ENCODE measurements at places on chromosomes 16 and 17.

DNA sequence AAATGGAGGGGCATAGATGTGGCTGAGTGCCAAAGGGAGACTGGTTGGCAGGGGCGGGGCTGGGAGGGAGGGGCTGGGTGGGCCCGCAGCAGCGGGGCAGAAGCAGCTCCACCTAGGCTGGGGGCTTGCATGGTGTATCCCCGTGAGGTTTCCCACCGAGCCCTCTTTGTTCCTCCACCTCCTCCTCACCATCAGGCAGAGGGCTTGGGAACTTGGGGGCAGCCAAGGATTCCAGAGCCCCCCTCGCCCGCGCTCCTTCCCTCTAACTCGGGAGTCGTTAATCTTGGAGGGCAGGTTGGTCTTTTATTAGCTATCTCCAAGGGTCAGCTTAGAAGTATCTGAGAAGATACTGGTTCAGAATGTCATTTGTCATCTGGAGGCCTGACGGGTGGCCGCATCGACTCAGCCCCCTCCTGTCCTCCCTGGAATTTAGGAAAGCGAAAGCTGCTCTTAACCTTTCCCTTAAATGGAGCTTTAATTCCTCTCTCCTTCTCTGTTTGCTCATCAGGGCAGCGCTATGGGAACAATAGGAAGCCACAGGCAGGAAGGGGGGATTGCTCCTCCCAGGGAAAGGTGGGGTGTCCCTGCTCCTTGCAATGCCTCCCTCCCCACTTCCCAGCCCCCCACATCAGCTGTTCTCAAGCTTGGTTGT lies 274.3 kb upstream of the XYLT1 start:
- DNase-seq: no peak

- DNase-seq: no peak
Measured at GRCh38 chr17:45950888-45951287, 48.2 kb upstream of the STH start.

DNA sequence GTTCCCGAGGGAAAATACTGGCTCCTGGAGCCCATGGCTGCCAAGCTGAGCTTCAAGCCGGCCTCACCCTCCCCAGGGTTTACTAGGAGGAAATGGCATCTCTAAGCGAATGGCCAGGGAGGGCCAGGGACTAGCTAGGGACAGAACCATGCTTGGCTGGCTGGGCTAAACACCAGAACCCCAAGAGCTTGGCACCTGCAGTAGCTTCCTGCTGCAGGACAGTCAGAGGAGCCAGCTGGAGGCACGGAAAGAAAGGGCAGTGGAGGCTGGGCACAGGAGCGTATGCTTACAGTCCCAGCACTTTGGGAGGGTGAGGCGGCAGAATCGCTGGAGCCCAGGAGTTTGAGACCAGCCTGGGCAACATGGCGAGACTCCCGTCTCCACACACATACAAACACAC lies 33.7 kb downstream of the PEMT start:
- DNase-seq: no peak

DNA sequence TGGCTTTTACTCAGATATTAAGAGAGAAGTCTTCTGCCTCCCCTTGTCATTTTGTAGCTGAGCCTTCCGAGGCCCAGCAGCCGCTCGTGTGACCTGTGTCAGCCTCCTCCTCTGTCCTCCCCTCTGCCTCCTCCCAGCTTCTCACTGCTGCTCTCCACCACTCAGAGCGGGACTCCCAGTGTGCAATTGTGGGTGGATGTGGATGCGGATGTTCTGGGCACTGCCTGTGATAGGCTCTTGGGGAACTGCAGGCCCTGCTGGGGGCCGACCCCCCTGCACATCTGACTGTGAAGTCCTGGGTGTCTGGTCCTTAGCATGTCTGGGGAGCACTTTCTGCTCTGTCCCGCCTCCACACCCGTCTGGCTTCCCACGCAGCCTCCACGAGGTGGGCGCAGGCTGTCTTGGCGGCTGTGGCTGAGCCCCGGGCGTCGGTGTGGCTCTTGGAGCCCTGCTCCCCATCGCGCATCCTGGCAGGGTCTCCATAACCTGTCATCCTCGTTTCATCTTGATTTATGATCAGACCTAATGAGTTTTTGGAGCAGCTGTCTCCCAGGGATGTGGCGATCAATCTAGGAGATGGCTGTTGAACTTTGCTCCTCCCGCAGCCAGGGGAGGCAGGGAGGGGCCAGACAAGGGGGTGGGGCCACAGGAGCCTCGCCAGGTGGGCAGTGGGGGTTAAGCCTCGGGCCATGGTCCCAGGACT lies 28.1 kb downstream of the GRIN2C start:
- DNase-seq: no peak

GRCh38 chr16:19123535-19124178 lies 9.9 kb downstream of the ITPRIPL2 start:
- no peak for DNase-seq

- DNase-seq: no peak
Measured at GRCh38 chr16:84853534-84853933, 33.7 kb downstream of the CRISPLD2 start.

- no peak for DNase-seq
Measured at GRCh38 chr17:64651889-64652288, 10.2 kb downstream of the SMURF2 start.

DNA sequence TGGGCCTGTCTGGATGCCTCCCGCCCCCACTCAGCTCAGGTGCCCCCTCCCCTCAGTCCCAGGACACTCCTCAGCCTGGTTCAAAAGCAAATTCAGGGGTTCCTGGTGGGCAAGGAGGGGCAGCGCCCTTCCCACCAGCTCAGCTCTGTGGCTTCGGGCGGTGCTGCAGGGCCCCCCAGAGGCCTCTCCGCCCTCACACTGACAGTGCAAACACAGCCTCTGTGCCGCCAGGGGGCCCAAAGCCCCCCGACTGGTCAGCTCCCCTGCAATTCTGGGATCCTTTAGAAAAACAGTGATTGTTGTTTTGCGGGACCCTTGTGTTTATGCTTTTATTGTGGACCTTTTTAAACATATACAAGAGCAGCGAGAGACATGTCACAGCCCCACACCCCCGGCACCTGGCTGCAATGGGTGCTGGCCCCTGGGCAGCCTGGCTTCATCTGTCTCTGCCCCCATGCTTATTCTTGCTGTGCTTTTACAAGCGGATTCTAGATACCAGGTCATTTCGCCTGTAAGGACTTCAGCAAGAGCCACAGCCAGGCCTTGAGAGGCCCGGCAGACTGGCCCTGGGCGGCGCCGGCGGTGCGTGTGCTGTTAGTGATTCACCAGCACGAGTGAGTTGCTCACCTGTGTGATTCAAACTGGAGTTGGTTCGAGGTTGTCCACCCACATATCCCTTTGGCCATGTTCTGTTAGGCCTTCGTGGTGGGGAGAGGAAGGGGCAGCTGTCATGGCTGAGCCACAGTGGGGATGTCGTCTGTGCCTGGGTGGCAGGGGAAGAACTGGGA lies 21.2 kb downstream of the ZNF469 start:
- DNase-seq: no peak

- no peak for DNase-seq
Measured at GRCh38 chr16:29315916-29316517, 90.5 kb downstream of the NPIPB11 start.

- DNase-seq: no peak
Measured at GRCh38 chr17:1391577-1391976, 8.4 kb downstream of the YWHAE start.

- no peak for DNase-seq
Measured at GRCh38 chr17:2937331-2938003, 125.9 kb downstream of the OR1D5 start.

GRCh38 chr16:16864536-16864935 lies 485.6 kb downstream of the NPIPA7 start:
- DNase-seq: no peak

DNA sequence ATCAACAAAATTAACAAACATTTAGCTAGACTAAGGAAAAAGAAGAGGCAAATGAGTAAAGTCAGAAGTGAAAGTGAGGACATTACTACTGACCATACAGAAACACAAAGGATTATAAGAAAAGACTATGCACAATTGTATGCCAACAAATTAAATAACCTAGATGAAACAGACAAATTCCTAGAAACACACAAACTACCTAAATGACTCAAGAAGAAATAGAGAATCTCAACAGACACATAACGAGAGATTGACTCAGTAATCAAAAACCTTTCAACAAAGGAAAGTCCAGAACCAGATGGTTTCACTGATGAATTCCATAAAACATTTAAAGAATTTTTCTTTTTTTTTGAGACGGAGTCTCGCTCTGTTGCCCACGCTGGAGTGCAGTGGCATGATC lies 35.7 kb upstream of the MYLK3 start:
- no peak for DNase-seq

GRCh38 chr16:89115216-89115861 lies 21.7 kb downstream of the ACSF3 start:
- no peak for DNase-seq

DNA sequence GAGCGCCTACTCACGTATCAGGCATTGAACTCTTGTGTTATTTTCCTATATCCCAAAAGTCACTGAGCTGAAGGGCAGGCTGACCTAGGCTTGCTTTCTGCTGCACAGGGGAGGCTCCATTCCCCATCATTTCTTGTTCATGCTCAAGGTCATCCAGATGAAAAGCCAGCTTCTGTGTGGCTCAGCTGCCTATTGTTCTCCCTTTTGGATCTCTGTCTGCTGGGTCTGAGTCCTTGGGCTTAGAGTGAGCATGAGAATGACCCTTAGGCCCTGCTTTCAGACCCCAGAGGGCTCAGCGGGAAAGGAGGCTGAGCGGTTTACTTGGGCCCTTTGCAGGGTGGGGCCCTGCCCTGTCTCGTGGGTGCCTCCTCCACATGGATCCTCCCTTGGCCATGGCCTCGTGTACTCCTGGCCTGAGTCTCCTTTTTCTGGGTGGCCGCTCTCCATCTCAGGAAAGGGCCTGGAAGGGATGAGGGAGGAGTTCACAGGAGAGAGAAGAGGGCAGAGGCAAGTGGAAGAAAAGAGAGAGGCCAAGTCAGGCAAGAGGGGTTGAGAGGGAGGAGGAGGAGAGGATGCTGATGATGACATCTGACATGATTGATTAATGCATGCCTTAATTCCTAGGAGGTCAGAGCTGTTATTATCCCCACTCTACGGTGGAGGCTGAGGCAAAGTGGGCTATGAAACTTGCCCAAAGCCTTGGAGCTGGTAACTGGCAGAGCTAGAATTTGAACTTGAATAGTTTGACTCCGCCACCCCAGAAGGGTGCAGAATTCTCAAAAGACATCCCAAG lies 19.8 kb upstream of the MAP3K14 start:
- DNase-seq: no peak

GRCh38 chr17:40415390-40415789 lies 2.3 kb downstream of the TOP2A start:
- no peak for DNase-seq

GRCh38 chr16:51155199-51155607 lies 4.1 kb upstream of the SALL1 start:
- no peak for DNase-seq

GRCh38 chr17:79609673-79610645 lies 892 bp downstream of the RBFOX3 start:
- DNase-seq: no peak

- DNase-seq: no peak
Measured at GRCh38 chr16:11964761-11965551, at the start of gene TNFRSF17. Gene TNFRSF17, plus strand, starts transcription at chr16:11965210. Its CDS starts 115 bp downstream, at chr16:11965325.

- no peak for DNase-seq
Measured at GRCh38 chr17:39939588-39940419, 12.3 kb downstream of the LRRC3C start.

GRCh38 chr17:81471818-81472456 lies 40.7 kb downstream of the ACTG1 start:
- DNase-seq: peak; percentile 93

- no peak for DNase-seq
Measured at GRCh38 chr17:75755205-75755901, 9.6 kb downstream of the GALK1 start.

- no peak for DNase-seq
Measured at GRCh38 chr17:3870871-3871306, 22.0 kb downstream of the CAMKK1 start.

GRCh38 chr16:83554096-83554495 lies 253.7 kb upstream of the HSBP1 start:
- DNase-seq: no peak

DNA sequence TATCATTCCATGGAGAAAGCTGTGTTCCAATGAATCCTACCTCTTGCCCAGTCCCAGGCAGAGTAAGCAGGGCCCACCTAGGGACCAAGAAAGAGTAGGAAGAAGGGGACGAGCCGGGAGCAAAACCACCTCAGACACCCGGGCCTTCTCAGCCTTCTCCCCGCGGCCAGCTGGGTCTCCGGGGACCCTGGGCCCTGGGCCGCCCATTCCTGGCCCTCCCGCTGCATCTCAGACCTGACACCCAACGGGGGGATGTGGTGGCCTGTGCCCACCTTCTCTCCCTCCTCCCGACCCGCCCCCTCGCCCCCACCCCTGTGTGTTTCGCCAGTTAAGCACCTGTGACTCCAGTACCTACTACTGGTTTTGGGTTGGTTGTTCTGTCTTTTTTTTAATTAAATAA lies 11.4 kb upstream of the CACNG1 start:
- no peak for DNase-seq

GRCh38 chr17:66437476-66438026 lies 135.1 kb downstream of the PRKCA start:
- no peak for DNase-seq
